ENCODE measurements at places on chromosomes 13 and 19.
A peak's percentile ranks its signal among the peaks of the same experiment; 100 is the strongest.

DNA sequence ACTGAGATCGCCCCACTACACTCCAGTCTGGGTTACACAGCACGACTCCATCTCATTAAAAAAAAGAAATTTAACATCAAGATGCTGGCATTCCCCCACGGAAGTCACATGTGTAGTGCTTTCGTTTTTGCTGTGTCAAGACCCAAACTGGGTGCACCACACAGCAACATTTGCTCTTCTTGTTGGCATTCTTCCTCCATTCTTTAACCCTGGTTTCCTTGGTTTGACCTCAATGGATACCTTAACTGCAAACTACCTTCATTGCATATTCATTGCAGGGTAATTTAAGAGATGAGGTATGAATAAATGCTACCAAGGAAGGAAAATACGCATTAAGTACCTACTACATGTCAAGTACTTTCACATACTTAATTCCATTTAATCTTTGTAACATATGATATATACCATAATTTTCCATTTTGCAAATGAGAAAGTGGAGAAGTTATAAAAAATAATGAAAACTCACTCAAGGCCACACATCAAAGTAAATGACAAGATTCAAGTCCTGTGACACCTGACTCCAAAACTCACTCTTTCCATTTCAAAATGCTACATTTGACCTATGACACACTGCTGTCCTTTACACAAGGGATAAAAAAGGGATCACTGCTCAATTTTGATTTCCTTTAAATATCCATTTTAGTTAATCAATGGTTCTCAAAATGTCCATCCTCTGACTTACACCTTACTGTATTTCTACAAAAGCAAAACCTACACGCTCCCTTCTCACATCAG is 59.2 kb downstream of the STK24 start:
- DNase-seq: no peak

DNA sequence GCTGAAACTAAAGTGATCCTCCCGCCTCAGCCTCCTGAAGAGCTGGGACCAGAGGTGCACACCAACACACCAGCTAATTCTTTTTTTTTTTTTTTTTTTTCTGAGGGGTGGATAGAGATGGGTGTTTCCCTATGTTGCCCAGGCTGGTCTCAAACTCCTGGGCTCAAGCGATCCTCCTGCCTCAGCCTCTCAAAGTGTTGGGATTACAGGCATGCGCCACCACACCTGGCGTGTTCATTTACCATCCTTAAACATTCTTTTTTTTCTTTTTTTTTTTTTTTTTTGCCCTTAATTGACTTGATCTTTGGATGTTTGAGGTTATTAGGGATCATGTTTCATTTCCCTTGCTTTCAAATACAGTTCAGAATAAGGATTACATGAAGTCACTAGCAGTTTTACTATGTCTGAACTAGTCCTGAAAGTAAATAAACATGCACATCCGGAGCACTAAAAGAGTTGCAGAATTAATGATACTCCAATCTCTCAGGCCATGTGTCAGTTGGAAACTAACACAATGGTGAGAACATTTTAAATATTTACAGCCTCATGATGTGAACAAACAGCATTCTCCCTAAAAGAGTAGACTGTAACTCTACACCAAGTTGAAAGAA is 10.2 kb downstream of the UTP14C start:
- no peak for DNase-seq

DNA sequence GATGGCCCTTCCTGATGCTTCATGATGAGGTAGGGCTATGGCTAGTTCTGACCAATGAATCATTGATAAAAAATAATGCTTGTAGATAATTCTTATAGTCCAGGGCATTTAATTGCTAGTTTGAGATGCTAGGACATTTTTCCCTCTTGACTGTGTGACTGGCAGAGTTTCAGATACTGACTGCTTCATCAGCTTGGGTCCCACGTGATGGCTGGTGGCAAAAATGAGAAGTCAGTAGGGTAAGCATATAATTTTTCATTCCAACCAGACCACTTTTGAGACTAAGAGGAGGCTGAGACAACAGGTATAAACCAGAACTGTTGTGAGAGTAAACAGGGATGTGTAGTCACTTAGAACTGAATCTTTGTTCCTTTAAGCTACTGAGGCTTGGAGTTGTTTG is 183.3 kb downstream of the HS6ST3 start:
- no peak for DNase-seq

- no peak for DNase-seq
These were observed 32.2 kb downstream of the FRY start for GRCh38 chr13:32063619-32064233.

DNA sequence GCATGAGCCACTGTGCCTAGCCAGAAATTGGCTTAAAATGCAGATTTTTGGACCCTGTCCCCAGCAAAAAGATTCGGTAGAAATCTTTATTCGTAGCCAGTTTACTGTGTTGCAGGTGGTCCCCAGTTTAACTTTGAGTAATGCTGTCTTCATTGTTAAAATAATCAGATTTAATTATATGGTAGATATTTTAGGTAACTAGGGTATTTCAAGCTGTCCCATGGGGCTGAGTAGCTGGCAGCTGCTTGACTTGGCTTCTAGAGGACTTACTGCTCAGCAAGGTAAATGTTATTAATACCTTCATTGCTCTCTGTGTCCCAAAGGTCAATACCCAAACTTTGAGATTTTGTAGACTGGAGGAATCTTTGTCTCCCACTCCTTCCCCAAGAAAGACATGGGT is 21.1 kb downstream of the LSM14A start:
- DNase-seq: no peak

GRCh38 chr13:28820099-28821051 is at the start of gene MTUS2:
TSS of gene MTUS2 (plus strand) at chr13:28820339.
- DNase-seq: no peak

- peak; percentile 85 for DNase-seq
These were observed 1.4 kb downstream of the CAPNS1 start for GRCh38 chr19:36141039-36141927.

GRCh38 chr13:40368127-40368891 is 298.1 kb downstream of the FOXO1 start:
- DNase-seq: no peak

Data from stimulated activated CD8-positive, alpha-beta memory T cell treated with anti-CD3 and anti-CD28 coated beads, Interleukin-7, amount 100 ng/mL, for 1 hour (primary cell).